Renal cortical epithelial cell (primary cell): ENCODE measurements at places on chromosomes 4 and X.

DNA sequence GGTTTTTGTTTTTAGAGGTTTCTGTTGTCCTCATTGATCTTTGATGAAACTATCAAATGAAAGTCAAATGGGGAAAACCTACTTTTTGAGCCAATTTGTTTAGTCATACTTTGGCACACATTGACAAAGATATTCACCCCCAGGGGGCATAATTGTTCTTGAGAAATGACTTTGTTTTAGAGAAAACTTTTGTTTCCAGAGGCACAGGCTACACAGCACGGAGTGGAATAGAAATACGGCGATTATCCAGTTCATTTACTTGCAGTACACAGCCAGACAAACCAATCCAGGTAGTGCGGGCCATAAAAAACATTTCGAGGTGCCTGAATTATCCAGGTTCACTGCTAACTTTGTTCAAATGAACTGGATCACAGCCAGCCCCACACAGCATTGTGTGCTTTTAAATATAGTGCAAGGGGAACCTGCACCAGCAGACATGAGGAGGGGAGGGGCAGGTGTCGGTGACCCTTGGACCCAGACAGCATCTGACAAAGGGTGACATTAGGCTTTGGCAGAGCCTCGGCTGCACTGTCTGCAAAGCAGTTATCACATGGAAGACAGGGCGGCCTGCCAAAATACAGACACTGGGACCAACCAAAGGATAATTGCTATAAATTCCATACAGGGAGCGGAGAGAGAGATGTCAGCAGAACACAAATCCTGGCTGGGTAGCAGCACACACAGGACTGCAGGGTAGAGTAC is 179.6 kb upstream of the NOCT start:
- DNase-seq: peak; percentile 88

- DNase-seq: no peak
Observed at GRCh38 chrX:150446151-150446550, 83.0 kb downstream of the MAMLD1 start.

- DNase-seq: peak; percentile 94
Observed at GRCh38 chrX:100643956-100644860, at the start of gene SRPX2. Gene SRPX2, plus strand, starts transcription at chrX:100644199. Its CDS starts 2,124 bp downstream, at chrX:100646323.

- DNase-seq: no peak
Observed at GRCh38 chrX:129661369-129661768, 6.6 kb upstream of the APLN start.

GRCh38 chr4:1556541-1557220 is 127.4 kb downstream of the FAM53A start:
- no peak for DNase-seq

- no peak for DNase-seq
Observed at GRCh38 chr4:105145156-105145902, 1.3 kb upstream of the TET2 start.

GRCh38 chr4:126604268-126604867 is 1028.4 kb upstream of the INTU start:
- DNase-seq: peak; percentile 18

DNA sequence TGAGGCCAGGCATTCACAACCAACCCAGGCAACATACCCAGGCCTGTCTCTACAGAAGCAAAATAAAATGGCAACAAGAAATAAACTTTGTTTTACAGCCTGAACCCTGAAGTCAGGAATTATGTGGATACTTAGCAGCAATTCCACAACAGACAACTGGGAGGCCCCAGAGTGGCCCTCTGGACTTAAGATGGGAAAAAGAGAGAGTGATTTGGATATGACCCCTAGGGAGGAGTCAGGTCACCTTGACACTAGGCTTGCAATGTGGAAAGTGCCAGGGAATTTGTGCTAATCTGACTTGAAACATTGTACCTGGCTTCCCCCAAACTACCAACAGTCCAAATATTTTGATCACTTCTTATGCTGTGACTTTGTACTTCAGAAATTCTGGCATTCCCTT is 193.1 kb downstream of the PARM1 start:
- DNase-seq: no peak

DNA sequence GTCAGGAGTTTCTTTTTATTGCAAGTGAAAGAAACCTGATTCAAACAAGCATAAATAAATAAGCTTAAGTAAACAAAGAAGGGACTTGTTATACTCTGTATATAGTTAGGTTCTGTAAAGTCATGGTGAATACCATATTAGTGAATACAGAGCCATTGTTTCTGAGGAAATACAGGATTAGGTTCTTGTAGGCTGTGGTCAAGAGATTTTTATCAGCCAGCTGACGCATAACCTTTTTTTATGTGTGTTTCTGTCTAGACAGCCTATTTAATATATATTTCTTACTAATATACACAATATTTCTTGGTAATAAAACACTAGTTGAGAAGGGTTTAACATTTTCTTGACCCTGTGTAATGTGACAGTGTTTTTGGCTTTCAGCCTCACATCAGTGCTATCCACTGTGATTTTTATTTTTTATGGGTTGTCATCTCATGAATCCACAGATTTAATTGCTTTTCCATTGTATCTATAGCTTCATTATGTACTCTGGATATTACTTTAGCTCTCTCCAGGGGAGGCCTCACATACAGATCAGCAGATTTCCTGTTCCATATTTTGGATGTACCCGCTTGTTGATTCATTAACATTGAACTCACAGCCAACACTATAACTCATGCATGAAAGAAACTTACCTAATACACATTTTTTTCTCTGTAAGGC is 8.0 kb downstream of the HERC3 start:
- DNase-seq: no peak

- peak; percentile 52 for DNase-seq
Observed at GRCh38 chr4:14871676-14872430, 130.4 kb upstream of the CPEB2 start.

GRCh38 chr4:80306260-80306659 is 29.3 kb upstream of the CFAP299 start:
- peak; percentile 38 for DNase-seq

- no peak for DNase-seq
Observed at GRCh38 chr4:105356194-105356593, 117.7 kb downstream of the PPA2 start.
